ENCODE measurements at places on chromosomes 5 and 9.

GRCh38 chr9:110192531-110193261 lies 15.3 kb downstream of the C9orf152 start:
- DNase-seq = peak; percentile 83

- DNase-seq = no peak
Observed at GRCh38 chr5:179325296-179326031, 19.8 kb downstream of the ADAMTS2 start.

- no peak for DNase-seq
Observed at GRCh38 chr5:7500256-7500655, 104.3 kb downstream of the ADCY2 start.

GRCh38 chr5:90939211-90939610 lies 380.6 kb downstream of the ADGRV1 start:
- no peak for DNase-seq

- DNase-seq = peak; percentile 16
Observed at GRCh38 chr9:131963072-131964030, 116.3 kb downstream of the MED27 start.

DNA sequence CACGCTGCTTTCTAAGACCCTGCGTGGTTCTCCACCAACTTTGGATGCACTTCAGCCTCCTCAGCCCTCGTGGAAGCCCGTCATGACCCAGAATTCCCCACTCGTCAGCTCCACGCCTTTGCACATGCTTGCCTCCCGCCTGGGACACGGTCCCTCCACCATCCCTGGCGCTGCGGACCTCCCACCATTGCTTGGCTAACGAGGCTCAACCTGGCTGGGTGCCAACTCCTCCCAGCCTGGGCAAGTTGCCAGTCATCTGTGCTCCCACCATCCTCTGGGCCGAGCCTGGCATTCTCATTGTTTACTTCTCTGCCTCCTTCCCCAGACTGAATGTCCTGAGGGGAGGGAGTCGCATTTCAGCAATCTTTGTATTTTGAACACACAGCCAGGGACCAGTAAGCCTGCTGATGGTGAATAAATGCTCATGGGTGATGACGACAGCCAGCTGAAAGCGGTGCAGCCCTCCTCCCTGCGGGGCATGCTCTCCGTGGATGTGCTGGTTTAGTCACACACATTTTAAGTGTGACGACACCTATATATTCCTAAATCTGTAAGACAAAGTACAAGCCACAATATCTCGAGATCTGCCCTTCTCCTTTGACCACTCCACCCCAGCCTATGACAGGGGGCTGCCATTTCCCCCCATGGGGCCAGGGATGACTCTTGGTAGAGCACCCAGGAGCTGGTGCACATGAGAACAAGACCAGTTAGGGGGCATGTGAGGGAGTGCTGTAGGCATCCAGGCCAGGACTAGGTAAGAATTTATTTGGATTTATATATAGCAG lies 37.6 kb downstream of the ANKRD33B start:
- DNase-seq = peak; percentile 96

- no peak for DNase-seq
Observed at GRCh38 chr5:140238756-140239155, 63.8 kb downstream of the CYSTM1 start.

DNA sequence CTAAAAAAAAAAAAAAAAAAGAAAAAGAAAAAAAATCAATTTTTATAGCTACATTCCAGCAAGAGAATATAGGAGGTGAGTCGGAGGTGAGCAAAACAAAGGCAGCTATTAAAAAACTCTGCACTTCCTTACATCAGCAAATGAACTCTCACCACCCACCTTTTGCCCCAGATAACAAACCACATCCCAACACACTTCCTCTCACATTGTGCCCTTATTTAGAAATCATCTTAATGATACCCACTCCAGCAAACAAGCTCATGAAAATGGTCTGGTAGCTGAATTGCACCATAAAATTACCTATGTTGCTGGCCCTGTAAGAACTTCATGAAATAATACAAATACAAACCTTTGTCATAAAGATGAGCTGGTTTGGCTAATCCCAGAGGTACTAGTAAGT lies 82.9 kb downstream of the CEMIP2 start:
- no peak for DNase-seq

DNA sequence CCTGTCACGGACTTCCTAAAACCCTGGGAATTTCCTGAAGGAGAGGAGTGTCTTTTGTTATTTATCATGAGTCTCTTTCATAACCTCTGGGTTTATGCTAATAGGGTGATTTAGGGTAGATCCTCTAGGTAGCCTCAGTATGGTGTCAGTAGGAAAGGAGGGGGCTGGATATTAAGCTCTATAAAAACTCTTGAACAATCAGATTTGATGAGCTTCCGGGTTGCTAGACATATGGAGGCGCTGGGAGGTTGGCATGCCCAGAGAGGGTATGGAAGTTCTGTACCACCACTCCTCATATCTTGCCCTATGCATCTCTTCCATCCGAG lies 15.6 kb upstream of the PTBP3 start:
- DNase-seq = no peak

DNA sequence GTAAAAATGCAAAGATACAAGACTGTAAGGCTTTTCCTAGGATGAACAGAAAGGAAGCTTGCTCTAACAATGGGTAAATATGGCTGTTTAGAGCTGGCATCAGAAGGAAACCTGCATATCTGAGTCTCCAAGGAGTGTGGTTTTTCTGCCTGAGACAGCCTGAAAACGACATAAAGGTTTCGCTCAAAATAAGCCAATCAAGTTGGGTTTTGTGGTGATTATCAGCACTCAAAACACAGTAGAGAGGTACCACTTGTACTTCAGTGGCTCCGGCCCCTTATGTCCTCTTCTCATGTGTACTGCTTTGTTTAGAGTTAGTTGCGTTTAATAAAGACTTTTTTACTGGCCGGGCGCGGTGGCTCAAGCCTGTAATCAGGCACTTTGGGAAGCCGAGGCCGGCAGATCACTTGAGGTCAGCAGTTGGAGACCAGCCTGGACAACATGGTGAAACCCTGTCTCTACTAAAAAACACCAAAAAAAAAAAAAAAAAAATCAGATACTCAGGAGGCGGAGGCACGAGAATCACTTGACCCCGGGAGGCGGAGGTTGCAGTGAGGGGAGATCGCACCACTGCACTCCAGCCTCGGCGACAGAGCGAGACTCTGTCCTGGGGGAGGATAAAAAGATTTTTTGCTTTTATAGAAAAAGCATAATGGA lies 39.4 kb downstream of the KLF9 start:
- DNase-seq = no peak

- peak; percentile 8 for DNase-seq
Observed at GRCh38 chr5:109694451-109694891, 4.7 kb downstream of the MAN2A1 start.

DNA sequence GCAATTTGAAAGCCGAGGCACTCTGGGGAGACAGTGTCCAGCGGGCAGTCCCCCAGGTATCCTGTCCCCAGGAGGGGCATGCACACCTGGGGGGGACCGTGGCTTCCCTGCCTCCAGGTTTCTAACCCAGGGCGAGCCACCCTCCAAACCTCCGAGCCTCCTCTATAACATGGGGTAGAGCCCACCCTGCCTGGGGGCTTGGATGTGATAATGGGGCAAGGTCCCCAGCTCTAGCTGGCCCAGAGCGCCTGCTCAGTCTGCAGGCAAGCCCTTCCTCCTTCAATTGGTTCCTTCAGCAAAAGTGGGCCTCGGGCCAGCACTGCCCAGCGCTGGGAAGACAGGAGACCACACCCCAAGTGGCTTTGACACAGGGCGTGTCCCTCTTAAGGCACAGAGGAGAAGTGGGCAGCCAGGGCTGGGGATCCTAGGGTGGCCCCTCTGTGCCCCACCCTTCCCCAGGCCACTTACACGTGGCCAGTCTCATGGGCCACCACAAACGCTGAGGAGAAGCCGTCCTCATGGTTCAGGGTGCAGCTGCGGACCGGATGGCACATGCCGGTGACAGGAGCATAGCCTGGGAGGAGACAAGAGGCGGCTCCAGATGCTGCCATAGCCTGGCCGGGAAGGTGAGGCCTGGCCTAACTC lies 94.3 kb downstream of the ZNF354C start:
- no peak for DNase-seq

DNA sequence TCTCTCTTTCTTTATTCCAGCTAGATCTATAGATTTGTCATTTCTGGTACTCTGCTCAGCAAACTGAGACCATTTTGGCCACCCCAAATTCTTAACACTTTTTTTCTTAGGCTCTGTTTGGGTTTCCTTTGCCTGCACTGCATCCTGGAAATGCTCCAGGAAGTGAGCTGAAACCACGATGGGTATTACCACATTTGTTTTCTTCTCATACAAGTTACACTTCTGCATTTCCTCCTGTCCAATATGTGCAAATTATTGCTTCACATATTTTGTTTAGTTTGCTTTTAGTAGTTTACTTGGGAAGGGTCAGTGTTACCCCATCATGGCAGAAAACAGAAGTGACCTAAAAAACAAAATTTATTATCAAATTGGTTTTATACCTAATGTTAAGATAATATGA lies 498.6 kb upstream of the GRIN3A start:
- no peak for DNase-seq

GRCh38 chr5:84623019-84623418 lies 238.3 kb upstream of the EDIL3 start:
- DNase-seq = no peak

DNA sequence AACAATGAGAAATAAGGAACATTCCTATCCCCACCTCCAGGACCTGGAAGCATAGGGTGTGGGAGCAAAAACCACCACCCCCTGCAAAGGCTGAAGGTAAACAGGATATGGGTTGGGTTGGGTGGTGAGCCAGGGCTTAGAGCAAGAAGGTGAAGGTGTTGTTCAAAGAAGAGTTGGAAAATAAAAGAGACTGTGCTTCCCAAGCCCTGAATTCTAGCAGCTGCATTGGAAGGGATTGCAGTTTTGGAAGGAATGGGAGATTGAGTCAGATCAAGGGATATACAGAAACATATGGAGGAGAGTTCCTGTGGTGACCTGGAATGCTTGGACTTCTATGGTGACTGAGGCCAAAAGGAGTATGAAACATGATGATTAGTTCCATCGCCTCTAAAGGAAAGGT lies 24.7 kb upstream of the MTAP start:
- DNase-seq = peak; percentile 78

GRCh38 chr9:122387536-122387935 lies 16.7 kb downstream of the PTGS1 start:
- DNase-seq = no peak

GRCh38 chr9:16803648-16804047 lies 66.8 kb downstream of the BNC2 start:
- DNase-seq = no peak

- peak; percentile 60 for DNase-seq
Observed at GRCh38 chr5:6786786-6787495, 73.7 kb downstream of the TENT4A start.

DNA sequence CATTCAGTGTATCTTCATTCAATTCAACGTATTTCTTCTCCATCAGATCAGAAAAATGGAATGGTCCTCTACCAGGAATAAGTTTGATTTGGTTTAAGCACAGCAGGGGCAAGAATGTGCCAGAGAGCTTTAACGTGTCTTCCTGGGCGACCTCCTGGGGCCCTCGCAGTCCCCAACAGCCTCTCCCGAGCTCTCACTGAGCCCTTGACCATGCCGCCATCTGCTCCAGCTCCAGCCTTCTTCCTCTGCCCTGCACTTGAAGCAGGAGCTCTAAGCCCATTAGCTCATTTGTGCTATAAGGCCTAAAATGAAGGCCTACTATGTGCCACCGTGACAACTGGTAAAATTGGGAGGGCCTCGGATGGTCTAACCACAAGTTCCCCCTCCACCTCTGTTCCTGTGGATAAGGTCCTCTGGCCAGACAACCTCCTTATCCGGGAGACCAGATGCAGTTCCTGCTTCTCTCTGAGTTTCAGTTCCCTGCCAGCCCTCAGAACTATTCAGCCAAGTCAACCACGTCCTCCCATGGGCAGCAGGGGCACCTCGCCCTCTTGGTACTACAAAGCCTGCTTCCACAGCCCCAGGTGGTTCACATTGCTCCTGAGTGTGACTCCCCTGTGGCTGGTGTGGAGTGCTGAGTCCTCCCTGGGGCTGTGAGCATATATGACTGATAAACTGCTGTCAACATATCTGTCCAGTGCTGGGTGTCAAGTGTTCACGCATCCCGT lies 35.8 kb downstream of the C5orf15 start:
- DNase-seq = no peak

- peak; percentile 99 for DNase-seq
Observed at GRCh38 chr5:149485655-149486615, 65.3 kb downstream of the CSNK1A1 start.

DNA sequence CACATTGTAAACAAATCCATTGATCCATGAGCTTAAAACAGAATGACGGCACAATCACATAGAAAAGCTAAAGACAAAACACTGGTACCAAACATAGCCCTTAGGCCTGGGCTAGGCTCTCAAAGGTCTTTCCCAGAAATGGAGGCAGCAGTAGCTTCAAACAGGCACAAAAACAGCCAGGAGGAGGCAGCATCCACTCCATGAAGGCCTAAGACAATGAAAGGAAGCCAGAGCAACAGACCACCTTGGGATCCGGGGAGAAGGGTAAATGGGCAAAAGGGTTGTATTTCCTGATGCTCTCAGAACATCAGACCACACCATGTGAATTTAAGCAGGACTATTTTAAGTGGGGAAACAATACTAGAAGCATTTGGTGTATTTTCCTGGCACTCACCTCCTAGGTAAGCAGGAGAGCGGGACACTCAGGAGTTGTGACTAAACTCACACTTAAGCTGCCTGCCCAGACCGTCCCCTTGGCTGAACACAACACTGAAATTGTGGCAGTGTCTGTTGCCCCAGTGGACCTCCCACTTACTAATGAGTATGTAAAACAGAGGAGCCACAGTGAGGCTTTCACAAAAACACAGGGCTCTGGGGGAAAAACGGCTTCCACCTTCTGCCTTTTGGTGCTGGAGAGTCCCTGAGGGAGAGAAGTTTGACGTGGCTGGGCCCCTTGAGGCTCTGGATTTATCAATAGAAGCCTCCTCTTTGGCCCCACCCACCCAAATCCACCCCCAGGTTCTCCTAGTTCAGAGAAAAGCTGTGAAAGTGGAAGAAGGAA lies 11.9 kb downstream of the GNPDA1 start:
- peak; percentile 41 for DNase-seq

- no peak for DNase-seq
Observed at GRCh38 chr9:105244734-105245028, 230 bp downstream of the SLC44A1 start.

DNA sequence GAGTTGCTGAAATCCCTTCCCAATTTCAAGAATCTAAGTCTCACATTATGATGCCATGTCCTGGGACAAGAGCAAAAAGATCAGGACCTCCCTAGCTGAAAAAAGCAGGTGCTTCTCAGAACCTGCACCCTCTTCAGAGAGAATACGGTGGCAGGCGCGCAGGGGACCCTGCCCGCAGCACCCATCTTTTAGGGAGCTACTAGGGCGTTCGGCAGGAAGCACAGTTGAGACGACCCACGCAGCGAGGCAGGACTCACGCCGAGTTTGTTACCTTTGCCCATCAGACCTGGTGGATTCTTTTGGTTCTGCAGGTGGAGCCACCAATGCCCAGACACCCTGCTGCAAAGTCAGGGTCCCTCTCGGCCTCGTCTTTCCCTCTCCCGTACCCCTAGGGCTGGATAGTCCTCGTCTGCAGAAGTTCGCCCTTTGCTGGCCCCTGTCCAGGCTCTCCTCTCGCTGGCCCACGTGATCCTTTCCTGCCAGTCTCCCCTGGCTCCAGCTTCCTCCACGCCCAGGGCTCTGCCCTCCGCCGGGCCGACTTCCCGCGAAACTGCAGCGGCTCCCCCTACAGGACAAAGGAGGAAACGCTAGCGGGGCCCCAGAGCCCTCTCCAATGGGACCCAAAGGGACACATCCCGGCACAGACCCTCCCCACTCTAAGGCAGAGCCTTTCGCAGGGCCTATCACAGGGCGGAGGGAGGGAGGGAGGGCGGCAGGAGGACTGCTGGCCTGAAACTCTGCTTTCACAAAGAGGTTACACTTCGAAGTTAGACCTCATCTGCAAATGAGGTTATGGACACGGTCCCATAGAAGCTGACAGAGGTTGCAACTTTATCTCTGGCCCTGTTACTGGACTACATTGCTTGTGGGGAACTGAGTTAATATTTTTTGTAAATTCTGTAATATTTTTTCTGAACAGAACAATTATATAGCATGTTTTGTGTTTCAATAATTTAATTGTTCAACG lies 28.8 kb downstream of the TMEM174 start:
- DNase-seq = peak; percentile 71
